DMS79 (cell line): ENCODE measurements at places on chromosomes 6 and 20.
A peak's percentile ranks its signal among the peaks of the same experiment; 100 is the strongest.

DNA sequence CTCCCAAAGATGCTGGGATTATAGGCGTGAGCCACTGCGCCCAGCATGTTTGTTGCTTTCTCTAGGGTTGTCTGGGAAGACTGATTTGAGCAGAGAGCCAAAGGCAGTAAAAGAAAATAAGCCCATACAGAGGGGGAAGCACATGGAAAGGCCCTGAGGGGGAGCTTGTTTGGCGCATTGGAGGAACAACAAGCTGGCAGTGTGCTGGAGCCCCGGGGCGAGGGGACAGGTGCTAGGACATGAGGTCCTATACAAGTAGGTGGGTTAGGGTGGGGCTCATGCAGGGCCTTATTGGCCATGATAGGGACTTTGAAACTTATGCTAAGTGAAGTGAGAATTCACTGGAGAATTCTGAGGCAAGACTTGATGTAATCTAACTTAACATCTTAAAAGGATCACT, 35.3 kb downstream of the CD109 start:
- DNase-seq, result no peak

- no peak for DNase-seq
Measured at GRCh38 chr6:3409699-3410384, 47.0 kb downstream of the SLC22A23 start.

DNA sequence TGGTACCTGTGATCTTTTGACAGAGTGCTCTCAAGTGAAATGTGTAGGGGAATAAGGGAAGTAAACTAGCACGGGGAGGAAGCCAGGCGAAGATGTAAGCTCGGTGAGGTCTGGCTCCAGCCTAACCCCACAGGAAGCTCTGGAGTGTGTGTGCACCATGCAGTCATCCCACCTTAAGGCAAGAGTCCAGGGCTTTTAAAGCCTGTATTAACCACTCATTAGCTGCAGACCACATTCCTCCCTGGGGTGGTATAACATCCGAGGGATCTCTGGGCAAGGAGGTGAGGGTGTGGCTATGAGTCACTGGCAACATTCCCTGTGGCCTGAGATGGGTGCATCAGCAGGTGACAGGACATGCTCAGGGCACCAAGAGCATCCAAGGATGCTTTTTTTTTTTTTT, 12.5 kb upstream of the RANBP9 start:
- no peak for DNase-seq

- no peak for DNase-seq
Measured at GRCh38 chr6:37600312-37600916, 97.3 kb downstream of the MDGA1 start.

- peak; percentile 18 for DNase-seq
Measured at GRCh38 chr20:17418737-17419136, 112.4 kb downstream of the BFSP1 start.

GRCh38 chr6:743320-744096, 50.6 kb upstream of the EXOC2 start:
- DNase-seq, result no peak

DNA sequence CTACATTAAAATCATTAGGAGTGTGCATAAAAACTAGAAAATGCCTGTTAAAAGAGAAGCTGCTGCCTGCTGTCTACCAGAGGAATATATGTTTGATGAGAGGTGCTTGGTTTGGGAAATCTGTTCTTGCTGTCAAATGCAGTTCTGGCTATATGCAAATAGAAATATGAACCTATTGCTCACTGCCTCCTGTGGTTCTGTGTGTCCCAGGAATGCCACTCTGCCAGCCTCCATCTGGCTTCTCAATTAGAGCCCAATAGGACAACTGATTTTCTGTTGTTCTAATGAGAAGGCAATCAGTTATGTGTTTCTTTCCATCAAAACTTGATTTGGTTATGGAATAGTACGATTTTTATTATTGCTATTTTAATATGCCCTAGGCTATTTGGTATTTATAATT, 759.7 kb downstream of the HDGFL1 start:
- no peak for DNase-seq

DNA sequence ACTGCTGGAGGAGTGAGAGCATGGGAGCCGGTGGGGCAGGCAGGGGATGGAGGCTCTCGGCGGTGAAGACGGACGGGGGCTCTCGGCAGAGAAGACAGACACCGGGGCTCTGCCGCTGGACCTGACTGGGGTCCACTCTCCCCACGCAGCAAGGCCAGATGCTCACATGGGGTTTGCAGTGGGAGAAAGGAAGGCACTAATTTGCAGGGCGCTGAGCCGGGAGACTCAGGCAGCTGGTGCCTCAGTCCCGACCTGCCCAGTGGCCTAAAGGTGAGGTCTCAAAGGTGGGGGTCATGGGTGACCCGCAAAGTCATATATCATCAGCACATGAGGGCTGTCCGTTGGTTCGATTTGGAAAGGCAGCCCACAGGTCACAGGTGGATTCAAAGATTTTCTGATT, 187.3 kb downstream of the ERMARD start:
- no peak for DNase-seq

- peak; percentile 30 for DNase-seq
Measured at GRCh38 chr6:112466373-112467151, 119.4 kb downstream of the RFPL4B start.

- no peak for DNase-seq
Measured at GRCh38 chr20:3068986-3069900, 2.2 kb upstream of the OXT start.

DNA sequence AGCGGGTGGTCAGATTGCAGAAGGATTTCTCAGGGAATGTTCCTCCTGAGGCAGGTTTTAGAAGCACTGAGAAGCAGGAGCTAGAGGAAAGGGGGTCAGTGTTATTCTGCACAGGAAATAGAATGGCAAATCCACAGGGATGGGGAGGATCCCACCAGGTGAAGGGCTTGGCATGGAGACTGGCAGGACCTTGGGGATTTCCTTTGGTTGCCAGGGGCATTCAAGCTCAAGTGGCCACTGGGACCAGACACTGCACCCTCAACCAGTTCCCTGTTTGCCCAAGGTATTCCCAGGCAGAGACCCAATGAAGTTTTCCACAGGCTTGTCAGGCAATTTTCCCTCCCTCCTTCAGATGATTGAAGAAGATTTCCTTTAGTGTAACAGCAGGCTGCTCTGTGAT, 123.2 kb upstream of the KCNK16 start:
- no peak for DNase-seq

DNA sequence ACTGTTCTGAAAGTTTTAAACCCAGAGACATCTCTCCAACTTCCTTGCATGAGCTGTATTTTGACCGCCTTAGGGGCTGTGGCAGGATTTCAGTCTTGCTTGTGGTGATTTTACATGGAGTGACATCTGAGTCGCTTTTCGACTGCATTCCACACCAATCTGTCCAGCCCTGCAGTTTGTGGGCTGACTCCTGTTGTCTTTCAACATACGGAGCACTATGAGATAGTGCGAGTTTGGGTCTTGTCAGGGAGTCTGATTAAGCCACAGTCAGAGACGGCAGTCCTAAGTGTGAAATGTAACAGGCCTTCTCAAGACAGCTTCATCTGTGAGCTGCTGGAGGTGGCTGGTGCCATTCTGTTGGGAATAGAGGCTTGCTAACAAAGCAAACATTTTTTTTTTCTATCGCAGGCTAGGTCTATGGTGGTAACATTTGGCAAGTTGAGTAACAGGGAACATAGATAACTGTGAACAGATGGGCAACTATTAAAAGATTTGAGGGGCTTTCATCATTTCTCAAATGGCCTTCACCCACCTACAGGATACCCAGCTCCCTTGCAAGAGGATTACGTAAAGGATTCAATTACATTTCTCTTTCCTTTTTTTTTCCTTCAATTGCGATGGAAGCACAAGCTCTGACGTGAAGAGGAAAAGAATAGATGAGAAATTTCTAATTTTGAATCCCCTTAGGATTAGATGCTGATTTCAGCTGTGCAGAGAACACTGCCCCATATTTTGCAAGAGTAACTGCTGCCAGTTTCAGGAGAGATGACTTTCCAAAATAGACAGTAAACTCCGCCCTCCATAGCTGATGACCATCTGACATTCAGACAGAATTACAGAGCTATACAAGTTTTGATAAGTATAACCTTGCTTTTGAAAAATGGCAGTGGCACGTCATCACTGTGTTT, 25.1 kb downstream of the CAP2 start:
- no peak for DNase-seq

GRCh38 chr6:76532647-76533046, 460.2 kb upstream of the IMPG1 start:
- DNase-seq, result no peak

GRCh38 chr20:35319871-35320197, 27.6 kb upstream of the FAM83C start:
- no peak for DNase-seq

DNA sequence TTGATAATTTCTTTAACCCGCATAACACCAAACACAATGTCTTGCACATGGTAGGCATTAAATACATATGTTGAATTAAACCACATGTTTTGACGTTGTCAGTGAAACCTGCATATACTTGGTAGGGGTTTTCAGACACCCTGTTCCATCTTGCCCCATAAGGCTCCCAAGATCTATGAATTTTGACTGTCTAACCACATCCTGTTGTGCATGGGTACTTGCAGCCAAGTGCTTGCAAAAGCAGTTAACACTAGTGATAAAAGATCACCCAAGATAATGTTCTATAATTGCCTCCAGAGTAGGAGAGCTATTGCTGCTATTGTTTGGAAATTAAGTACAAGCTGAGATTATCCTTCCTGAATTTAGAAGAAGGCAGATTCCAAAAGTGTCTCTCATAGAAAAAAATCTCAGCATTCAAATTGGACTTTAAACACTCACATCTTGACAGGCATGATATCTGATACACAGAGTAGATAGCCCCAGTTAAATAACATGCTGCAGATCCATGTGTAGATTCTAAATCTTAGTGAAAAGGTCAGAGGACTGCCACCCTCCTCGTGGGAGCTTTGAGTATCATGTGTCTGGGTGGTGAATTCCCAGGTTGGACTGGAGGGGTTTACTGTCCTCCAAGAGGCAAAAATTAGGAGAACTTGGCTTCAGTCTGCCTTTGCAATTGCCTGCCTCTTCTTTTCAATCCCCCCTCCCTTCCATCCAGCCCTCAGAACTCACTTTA, 25.8 kb upstream of the CCN6 start:
- DNase-seq, result no peak

DNA sequence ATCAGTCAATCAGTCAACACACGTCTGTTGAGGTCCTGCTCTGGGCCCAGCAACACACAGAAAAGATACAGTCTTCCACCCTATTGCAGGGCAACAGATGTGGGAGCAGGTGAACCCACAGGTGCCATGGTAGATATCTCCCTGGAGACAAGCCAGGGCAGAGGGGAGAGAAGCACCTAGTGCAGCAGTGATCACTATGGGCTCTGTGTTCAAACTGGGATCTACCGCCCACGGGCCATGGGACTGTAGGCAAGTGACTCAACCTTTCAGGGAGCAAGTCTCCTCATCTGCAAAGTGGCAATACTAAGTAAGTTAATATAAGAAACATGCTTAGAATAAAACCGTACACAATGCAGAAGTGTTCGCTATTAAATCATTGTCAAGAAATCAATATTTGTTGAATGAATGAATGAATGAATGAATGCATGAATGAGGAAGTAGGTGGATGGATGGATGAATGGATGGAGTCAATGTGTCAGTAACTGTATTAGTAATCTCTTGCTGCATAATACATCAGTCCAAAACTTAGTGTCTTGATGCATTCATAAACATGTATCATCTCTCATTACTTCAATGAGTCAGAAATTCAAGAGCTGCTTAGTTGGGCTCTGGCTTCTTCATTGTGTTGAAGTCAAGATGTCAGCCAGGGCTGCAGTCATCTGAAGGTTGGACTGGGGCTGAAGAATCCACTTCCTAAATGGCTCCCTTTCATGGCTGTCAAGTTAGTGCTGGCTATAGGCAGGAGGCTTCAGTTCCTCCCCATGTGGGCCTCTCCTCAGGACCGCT, 31.9 kb upstream of the NFATC2 start:
- DNase-seq, result no peak

DNA sequence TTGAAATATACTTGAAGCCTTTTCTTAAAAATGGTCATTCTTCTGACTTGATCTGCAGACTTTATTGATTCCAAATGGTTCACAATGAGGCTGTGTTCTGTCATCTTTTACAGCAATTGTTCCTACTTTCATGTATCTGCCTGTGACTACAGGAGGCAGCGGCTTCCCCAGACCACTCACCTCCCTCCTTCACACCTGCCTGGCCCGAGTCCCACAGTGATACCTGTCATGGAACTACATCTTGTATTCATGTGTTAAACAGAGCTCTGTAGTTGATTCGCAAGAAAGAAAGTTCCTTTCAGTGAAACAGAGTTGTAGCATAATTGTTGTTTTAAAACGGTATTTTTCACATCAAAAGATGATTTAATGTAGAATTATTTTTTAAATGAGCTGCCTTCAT, 673.5 kb upstream of the AGPAT4 start:
- no peak for DNase-seq

DNA sequence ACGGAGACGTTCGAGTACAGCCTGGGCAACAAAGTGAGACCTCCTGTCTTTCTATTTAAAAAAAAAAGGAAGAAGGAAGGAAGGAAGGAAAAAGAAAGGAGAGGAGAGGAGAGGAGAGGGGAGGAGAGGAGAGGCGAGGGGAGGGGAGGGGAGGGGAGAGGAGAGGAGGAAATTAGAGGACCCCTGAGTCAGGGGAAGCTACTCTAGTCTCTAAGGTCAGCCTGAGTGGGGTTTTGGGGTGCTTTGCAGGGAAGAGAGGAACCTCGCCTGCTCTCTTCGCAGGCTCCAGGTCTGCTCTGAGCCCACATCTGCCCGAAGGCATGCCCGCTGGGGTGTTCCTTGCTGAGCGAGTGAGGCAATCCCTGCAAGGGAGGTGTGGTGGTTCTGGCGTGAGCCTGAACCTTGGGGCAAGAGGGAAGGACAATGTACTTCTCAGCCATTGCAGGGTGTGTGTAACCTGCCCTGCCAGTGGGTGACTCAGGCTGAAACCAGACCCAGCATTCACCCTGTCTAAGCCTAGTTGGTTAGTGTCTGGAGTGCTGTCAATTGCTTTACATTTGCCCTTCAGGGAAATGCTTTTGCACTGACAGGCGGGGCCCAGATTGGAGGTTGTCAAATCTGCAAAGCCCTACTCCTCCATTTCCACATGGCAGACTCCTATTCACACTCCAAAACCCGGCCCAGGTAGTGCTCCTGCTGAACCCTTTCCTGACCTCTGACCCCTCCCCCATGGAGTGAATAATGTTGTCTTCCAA, 15.3 kb upstream of the MMP9 start:
- DNase-seq, result no peak

DNA sequence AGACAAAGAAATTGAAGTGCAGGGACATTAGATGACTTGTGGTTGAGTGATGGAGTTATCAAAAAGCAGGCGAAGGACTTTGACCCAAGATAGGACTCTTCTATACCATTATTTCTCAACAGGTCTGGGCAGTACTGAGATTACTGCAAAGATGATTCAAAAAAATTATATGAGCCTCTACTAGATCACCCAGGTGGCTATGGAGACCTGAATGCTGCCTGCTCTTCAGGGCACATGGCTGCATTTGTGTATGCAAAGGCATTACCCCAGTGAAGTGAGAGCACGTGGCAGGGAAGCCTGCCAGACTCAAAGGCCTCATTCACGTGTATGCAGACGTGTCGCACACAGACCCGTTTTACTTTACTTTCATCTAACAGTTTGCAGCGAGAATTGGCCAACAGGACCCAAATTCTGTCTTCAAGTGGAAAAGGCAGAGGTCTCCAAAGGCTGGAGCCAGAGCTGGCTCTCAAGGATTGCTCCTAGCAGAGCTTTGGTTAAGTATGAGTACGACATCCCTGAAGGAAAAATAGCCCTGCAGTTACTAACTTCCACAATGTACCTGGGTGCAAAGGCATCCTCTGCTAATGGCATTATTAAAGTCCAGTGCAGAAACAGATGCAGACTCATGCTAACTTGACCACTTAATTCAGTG, 113.8 kb upstream of the ARMC2 start:
- DNase-seq, result no peak

GRCh38 chr6:125832391-125833117, 41.8 kb downstream of the NCOA7 start:
- DNase-seq, result no peak

- no peak for DNase-seq
Measured at GRCh38 chr6:36691011-36691410, 6.6 kb upstream of the RAB44 start.
